ENCODE measurements at places on chromosomes 11 and 22. TPM values are rescaled to one million over a fixed set of nuclear protein-coding genes. Genes with fewer than 3 reads are reported as not detected.

The TNNI2 gene
- not detected for total RNA-seq

The DBX1 gene
- total RNA-seq: 29.6 TPM

The CLTCL1 gene
- 7.7 TPM for total RNA-seq

The LARGE2 gene
- 0.48 TPM for total RNA-seq

The KLHDC7B gene
- 0.05 TPM for total RNA-seq

The RBFOX2 gene
- total RNA-seq: 136 TPM

All from neural crest cell (in vitro differentiated cells).